ENCODE measurements at places on chromosomes 5 and 9.

DNA sequence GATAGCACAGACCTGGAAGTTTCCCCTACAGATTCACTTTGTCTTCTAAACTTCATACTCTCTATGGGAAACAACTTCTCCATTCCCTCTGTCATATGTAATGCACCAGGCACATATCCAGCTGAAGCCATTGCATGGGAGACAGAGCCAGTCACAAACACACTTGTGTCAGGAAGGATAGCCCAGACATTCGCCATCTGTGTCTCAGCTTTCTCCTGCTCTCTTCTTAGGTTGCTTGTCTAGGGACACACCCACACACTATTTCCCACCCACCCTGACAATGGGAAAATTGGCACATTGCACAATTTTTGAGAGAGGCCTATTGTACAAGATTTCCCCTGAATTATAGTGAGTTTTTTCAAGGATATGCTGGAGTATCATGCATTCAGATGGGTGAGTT lies 158.4 kb upstream of the MPDZ start:
- no peak for DNase-seq

DNA sequence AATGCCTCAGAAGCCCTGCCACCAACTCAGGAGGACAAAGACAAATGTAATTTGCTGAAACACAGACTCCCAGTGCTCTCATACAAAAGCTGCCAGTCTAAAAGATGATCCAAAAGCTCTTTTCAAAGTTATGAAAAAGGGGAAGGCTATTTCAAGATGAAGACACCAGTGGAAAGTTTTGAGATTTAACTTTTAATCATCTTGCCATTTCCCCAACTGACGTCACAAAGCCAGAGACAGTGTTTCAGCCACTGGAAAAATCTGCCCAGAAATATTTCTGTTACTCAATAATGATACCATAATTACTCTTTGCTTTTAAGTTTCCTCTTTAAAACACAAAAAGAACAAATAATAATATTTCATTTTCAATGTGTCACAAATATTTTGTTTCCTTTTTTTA lies 20.9 kb downstream of the ENG start:
- no peak for DNase-seq

- no peak for DNase-seq
These were observed 55.1 kb downstream of the TLE1 start for GRCh38 chr9:81633952-81634854.

- no peak for DNase-seq
These were observed 36.4 kb upstream of the TCF7 start for GRCh38 chr5:134077926-134078580.

DNA sequence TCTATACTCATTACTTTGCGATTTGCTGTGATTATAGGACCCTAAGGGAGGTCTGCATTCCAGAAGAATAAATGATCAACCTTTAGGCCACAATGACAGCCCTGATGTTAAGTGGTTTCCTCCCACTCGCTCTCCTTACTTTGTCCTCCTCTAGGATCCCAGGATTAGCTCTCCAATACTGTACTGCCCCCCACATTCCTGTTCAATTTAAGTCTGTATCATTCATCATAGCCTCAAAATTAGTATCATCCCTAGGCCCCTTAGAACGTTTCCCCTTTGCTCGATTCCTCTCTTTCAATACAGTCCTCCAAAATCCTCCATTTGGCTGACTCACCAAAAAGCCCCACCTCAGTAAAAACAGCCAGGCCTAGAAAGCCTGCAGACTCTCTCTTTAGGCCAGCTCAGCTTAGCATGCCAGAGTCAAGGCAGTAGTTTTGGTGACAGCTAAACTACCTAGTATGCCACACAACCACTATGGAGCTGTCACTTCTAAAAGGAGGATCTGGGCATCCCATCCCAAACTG lies 24.4 kb downstream of the RNF145 start:
- no peak for DNase-seq

DNA sequence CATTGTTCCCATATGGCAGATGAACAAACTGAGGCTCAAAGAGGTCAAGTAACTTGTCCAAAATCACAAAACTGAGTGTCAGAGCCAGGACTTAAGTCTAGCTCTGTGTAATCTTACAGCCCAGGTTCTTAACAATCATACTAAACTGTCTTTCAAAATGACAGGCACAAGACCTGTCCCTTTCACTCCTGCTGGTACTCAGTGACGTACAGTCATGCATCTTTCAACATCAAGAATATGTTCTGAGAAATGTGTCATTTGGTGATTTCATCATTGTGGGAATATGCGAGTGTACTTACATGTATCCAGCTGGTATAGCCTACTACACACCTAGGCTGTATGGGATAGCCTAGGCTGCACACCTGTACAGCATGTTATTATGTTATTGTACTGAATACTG lies 646.8 kb upstream of the WWC1 start:
- DNase-seq, result no peak

GRCh38 chr5:180387798-180388197 lies 34.7 kb upstream of the GFPT2 start:
- no peak for DNase-seq

- no peak for DNase-seq
These were observed 3.8 kb downstream of the PDCD1LG2 start for GRCh38 chr9:5513966-5514616.

DNA sequence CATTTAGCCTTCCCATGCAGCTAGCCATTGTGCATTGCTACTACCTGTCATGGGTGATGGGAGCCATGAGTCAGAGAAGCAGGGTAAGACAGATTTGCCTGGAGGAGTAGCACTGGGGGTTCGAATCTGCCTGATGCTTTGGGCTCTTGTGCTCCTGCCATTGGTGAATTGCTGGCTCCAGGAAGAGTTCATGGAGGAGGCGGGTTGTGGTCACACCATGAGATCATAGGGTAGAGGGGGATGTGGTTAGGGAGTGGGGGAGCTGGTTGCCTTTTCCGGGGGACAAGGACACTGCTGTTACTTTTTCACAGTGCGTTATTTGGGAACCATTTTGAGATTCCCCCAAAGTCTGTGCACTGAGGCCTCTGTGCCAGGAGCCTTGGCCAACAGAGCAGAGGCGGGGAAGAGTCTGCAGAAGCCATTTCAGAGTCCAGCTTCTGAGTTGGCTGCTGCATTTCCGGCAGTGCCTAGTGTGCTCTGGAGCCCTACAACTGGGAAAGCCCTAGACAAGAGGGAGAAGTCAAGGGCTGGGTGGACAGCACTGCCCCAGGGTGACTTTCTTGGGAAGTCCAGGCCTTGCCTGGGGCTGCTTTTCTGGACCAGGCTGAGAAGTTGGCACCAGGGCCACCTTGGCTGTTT lies 6.2 kb downstream of the ANGPTL2 start:
- no peak for DNase-seq

GRCh38 chr5:173014671-173015070 lies 31.1 kb downstream of the ATP6V0E1 start:
- no peak for DNase-seq

- DNase-seq, result no peak
These were observed 1176.3 kb downstream of the CDH18 start for GRCh38 chr5:18811661-18812060.

- DNase-seq, result no peak
These were observed 227.6 kb upstream of the ANKRD55 start for GRCh38 chr5:56460681-56461191.

DNA sequence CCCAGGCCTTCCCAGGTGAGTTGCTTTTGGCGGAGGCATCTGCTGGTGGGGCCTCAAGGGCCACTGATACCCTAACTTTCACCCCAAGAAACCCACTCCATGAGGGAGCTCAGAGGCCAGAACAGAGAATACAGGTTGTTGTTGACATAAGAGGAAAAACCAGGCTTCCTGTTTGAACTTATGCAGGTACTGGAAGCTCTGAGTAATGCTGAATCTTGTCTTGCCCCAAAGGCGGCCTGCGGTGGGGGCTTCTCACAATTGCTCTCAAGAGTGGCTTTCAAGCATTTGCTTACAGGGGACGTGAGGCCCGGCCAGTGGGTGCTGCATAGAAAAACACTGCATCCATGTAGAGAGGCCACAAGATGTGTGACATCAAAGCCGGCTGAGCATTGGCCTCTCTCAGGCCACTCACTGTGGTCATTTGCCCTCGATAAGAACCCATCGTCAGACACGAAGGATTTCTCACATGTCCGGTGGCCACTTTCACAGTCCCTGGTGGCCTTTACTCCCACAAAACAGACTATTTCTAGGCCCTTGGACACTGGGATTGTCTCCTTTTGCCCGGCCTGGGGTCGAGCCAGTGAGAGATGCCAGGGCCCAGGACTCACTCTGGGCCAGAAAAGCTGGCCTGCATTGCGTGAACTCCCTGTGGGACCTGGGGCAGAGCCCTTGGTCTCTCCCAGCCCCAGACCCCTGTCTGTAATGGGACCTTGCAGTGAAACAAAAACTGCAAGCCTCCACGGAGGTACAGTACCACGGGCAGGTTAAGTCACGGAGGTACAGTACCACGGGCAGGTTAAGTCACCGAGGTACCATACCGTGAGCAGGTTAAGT lies 34.5 kb upstream of the TCF7 start:
- DNase-seq, result peak; percentile 67

DNA sequence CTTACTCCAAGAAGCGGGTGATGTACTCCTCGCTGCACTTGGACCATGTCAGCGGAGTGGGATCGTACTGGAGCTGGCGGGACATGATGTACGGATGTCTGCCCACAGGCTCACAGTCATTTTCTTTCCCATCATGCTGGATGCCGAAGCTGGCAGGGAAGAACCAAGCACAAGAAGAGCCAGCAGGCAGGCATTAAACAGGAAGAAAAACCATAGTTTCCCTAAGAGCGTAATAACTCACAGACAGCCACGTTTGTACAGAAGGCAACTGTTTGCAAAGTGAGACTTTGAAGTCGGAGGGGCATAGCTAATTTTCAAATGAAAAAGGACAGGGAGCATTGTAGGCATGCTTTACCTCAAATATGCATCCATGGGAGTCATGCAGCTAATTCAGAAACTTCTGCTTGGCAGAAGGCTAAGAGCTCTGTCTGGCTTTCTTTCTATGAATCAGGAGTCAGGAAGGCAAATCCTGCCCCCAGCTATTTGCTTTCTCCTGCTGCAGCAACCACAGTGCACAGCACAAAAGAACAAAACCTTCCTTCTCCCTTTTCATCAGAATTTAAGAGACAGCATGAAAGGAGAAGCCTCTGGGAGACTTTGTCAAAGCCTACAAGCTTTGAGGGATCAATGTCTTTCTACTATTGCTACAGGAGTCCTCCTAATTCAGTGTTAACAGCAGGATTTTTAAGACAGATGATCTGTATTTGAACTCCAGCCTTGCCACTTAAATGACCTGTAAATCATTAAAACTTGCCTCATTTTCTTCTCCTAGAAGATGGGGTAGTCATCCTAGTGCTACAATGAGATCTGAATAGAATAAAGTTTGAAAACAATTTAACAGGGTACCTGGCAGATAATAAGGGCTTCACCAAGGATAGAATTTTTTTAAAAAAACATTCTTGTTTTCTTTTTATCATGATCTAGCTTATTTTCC lies 209.1 kb downstream of the TARS1 start:
- DNase-seq, result no peak

- DNase-seq, result no peak
These were observed 703.6 kb upstream of the NUDT12 start for GRCh38 chr5:104266161-104266560.

DNA sequence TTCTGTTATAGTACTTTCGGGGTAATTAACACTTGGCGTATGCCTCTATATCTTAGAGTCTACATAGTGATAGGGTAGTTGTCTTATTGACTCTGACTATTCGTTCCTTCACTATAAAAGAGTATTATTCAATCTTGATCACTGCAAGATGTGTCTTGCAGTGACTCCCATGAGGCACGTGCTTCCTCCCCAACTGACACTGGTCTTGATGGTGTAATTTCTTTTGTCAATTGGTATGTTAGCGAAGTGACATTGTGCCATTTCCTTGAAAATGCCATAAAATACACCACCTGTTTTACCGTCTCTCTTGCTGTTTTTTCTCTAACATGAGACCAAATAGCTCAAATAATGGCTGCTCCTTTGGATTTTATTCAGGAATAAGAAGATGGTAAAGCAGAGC lies 1314.1 kb upstream of the CDH6 start:
- no peak for DNase-seq

GRCh38 chr9:16485160-16485559 lies 385.3 kb downstream of the BNC2 start:
- no peak for DNase-seq

DNA sequence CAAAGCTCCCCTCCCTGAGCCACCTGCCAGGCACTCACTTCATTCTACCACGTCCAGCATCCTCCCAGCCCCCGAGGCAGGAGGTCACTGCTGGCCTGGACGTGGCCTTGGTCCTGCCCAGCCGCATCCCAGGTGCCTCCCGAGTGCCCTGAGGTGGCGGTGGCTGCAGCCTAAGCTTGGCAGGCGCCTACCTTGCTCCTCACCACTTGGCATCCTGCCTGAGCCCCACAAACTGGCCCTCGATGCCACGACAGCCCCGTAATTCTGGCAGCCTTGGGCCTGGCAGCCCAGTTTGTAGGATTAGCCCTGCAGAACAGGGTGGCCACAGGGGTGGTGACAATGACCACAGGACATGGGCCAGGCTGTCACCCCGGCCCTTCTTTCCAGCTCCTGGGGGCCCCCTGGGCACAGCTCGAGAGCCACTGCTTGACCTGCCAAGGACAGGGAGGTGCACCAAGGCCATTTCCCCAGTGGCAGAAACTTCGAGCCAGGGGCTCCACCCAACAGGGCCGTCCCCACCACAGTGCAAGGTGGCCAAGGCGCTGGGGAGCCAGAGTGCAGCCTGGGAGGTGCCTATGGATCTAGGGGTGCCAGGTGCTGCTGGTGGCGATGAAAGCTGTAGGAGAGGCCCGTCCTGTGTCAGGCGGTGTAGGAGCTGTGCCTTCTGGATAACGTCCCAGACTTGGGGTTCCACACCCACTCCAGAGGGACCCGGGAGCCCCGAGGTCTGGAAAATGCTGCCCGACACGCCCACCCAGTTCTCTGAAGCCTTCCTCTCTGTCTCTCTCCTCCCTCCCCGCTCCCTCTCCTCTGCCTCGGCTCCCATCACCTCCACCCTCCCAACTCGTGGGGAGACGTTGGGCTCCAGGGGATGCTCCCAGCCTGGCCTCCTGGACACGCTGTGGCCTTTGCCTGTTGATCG lies 18.4 kb downstream of the NKD2 start:
- DNase-seq, result no peak

DNA sequence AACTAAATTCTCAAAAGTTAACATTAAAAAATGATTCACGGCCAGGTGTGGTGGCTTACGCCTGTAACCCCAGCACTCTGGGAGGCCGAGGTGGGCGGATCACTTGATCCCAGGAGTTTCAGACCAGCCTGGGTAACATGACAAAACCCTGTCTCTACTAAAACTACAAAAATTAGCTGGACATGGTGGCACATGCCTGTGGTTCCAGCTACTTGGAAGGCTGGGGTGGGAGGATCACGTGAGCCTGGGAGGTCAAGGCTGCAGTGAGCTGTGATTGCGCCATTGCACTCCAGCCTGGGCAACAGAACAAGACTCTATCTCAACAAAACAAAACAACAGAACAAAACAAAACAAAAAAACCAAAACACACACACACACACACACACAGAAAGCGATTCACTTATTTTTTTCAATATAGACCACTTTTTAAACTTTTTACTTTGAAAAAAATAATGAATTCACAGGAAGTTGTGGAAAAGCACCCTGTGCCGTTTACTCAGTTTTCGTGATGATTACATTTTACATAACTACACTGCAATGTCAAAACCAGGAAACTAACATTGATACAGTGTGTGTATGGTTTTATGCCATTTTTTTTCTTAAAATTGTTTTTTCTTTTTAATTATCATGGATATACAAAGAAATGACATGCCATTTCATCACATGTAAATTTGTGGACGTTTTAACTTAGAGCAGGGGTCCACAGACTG lies 73.7 kb downstream of the TENT4A start:
- DNase-seq, result no peak

GRCh38 chr5:37738865-37739488 lies 100.9 kb downstream of the GDNF start:
- DNase-seq, result no peak

- no peak for DNase-seq
These were observed 82.5 kb downstream of the ADCY2 start for GRCh38 chr5:7478459-7478858.

GRCh38 chr5:148957591-148958202 lies 105.2 kb downstream of the SH3TC2 start:
- peak; percentile 52 for DNase-seq

All from activated gamma-delta T cell treated with Interleukin-2 at 50 U/mL for 16 hours (primary cell).